ENCODE measurements at places on chromosomes 11 and 22.

DNA sequence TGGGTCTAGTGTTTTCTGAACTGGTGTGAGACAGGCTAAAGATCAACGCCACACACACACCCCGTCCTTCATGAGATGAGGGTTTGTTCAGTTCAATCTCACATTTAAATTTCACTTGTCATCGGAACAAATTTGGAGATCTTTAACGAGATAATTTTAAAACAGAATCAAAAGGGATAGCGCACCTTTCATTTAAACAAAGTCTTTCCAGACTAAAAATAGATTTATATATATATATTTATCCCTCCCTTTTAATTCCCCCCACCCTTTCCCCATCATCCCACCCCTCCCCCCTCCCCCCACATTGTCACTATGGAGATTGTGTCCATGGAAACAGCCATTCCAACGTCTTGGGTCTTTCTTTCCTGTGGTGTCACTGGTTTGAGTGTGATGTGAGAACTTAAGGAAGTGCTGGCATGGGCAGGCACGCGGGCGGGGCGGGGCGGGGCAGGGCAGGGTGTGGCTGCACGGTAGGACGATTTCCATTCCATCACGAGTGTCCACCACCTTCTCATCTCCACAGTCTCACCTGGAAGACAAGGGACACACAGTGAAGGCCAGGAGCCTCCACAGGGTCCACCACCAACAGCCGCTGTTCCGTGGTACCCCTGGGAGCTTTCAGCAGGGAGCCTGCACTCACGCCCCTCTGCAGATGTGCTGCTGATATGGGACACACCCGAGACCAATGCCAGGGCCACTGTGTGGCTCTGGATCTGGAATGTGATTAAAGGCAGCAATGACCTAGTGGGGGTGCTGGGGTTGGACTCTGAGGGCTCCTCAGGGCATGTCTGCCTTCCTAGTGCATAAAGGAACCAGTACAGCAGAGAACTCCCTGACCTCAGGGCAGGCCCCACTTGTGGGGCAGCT is 30.5 kb upstream of the CYP2D6 start:
- DNase-seq = no peak

DNA sequence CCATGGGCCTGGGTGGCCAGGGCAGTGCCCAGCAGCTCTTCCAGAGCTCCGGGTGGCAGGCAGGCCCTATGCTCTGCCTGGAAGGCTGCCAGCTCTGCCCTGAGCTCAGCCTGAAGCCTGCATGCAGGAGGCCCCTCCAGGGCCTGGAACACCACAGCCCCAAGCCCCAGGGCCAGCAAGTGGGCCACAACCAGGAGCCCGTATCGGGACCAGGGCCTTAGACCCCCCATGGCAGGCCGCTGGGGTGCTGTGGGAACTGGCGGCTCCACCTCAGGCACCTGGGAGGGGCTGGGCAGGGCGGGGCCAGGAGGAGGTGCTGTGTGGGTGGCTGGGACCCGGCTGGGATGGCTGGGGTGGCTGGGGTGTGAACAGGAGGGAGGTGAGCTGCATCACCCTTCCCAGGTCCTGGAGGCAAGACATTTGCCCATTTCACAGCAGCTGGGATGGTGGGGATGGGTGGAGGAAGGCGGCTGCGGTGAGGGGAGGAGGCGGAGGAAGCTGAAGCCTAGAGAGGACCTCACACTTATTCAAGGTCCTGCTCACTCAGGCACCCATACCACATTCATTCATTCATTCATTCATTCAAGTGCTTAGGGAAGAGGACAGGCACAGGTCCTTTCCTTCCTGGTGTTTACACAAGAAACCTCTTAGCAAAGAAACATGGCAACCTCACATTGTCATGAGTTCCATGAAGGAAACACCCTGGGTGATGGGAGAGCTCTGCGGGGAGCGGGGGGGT is at the start of gene KCNK7:
Gene KCNK7 (minus strand): TSS at position 258 of the 739 bp plus-strand sequence. CDS start 28 bp downstream, at position 230.
- DNase-seq = no peak

DNA sequence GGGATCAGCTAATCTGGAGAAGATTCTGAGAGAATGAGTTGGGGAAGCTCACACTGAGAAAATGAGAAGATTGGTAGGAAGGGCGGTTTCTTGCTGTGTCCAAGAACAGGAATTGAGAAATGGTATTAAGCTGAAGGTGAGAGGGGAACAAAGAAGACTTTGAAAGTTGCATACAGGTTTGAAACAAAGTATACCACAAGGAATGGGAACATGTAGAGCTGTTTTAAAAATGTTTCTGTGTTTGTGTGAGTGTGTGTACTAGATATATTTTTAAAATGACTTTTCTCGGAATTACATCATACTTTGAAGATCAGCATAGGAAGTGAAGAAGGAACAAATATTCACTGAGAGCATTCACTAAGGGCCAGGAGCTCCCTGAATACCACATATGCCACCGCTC is 24.4 kb upstream of the IZUMO1R start:
- no peak for DNase-seq

DNA sequence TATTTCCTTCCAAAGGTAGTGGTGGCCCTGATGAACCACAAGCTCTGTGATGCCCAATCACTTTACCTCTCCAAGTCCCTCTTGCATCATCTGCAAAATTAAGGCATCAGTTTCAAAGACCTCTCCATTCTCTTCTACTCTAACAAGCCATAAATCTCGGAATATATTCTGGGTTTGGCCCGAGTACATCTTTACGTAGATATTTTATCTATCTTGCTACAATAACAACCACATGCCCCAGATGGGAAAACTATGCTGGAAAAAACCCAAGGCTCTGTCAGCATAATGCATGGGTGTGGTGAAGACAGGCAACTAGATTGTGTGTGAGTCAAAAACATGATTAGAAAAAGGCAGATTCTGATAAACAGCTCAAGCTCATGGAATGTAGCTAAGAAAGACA is 228.2 kb upstream of the BLID start:
- DNase-seq = no peak

GRCh38 chr11:61390161-61390560 is 2.2 kb upstream of the TMEM216 start:
- no peak for DNase-seq

DNA sequence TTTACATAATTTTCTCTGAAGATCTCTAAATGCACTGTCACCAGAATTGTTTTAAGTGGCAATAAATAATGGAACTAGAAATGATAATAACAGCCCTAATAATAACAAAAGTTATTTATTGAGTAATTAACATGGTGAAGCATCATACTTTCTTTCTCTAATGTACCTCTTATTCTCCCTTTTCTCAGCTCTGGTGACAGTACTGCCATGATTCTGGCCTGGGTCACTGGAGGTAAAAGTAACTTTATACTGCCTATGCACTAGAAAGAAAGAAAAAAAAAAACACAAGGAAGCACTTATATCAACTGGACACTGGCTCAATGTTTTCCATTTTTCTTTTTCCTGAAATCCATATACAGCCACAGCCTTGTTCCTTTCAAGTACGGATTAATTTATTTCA is 43.7 kb downstream of the CADM1 start:
- no peak for DNase-seq

- no peak for DNase-seq
These were observed 124.3 kb upstream of the RASSF10 start for GRCh38 chr11:12884751-12885318.

GRCh38 chr22:50734986-50735738 is 2.8 kb upstream of the ACR start:
- DNase-seq = no peak

- no peak for DNase-seq
These were observed 37.0 kb downstream of the B3GAT1 start for GRCh38 chr11:134374891-134375550.
